ENCODE measurements at places on chromosomes 11 and 22.

DNA sequence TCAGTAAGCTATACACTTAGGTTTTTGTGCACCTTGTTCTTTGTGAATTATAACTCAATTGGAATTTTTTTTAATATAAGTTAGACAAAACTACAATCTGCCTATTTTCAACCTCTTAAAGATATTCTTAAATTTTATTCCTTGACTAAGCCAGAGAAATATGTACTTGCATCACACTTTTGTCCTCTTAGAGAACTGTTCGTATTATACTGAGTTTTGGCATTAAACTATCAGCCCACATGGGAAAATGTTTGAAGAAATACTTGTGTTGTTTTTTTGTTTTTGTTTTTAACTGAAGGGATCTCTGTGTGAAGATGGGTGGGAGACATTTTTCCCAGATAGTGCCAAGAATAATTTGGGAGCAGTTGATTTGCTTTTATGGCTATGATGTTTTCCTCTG lies 25.3 kb downstream of the CEP295 start:
- DNase-seq, result no peak

GRCh38 chr11:130106381-130106780 lies 36.7 kb downstream of the APLP2 start:
- no peak for DNase-seq

DNA sequence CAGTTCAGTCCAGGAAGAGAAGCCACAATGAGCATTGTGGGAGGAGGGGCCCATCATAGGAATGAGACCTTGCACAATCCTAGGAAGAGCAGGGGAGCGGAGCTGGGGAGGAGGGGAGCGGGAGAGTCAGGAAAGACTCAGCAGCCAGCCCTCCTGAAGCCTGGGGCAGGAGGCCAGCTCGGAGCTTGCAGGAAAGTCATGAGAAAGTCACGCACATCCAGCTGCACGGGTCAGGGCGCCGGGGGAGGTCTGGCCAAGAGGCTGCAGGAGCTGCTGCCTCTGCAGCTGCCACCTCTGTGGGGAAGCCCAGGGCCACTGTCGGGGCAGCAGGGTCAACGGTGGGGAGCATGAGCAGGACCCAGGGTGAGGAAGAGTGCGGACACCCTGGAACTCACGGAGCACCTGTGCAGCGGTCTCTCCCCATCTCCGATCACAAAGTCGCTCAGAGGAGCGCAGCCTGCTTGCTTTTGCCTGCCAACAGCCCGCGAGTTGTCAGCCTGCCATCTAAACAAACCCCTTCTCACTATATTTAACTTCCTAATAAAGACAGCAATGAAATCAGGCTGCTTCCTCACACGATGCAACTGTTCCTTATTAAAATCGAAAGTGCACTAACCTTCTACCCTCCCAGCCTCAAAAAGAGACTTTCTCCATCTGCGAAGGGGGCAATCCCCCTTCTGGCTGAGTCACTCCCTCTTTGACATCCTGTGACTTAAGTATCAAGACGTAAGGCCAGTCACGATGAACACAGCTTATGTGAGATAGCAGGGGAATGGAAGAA lies 52.9 kb upstream of the RTL6 start:
- peak; percentile 71 for DNase-seq

GRCh38 chr11:44811841-44812448 lies 85.2 kb downstream of the TSPAN18 start:
- no peak for DNase-seq

DNA sequence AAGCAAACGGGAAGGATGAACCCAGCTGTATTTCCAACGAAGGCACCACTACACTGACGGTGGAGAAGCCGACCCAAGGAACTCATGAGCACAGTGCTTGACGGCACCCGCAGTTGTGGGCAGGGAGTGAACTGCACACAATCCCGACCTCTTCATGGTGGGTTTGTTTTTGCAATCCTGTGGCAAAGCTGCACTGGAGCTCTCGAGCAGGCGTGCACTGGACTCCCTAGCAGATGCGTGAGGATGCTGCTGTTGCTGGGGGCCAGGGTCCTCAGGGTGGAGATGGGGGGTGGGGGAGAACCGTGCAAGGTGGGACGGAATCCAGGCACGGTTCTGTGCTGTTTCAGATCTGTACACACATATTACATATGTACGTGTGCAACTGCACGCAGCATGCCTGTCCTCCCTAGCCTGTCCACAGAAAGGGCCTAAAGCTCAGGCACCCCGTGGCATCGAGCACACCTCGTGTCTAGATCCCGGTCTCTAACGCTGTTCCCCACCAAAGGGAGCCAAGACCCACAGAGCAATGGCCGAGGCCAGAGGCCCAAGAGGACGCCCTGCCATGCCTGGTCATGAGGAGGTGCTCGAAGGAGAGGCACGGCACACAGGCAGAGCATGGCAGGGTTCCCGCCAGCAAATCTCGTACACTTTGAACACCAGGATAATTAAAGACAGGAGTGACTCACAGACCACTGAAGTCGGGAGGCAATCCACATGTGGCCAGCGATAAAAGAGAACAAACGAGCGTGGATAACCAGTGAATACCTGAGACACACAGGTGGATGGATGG lies 17.6 kb downstream of the ALG12 start:
- DNase-seq, result no peak

GRCh38 chr11:131644204-131644795 lies 273.9 kb downstream of the NTM start:
- no peak for DNase-seq

- no peak for DNase-seq
Observed at GRCh38 chr11:114598461-114598860, 2.9 kb upstream of the NXPE4 start.

DNA sequence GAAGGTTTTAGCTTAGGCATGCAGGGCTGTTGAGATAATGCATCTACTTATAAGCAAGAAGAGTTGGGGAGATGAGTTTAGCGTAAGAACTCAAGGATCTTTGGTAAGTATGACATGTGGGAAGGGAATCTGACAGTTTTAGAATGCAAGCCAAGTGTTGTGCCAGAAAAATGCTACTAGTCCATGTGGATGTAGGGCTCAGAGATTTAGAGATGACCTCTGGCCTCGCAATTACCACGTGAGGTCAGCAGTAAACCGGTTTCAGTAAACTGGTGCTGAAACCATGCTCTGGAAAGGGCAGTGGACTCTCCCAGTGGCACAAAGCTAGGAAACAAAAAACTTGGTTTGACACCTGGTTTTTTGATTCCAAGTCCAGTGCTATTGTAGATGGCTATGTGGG lies 18.9 kb downstream of the MRPL16 start:
- no peak for DNase-seq

- no peak for DNase-seq
Observed at GRCh38 chr11:65353900-65354264, 669 bp upstream of the TIGD3 start.

DNA sequence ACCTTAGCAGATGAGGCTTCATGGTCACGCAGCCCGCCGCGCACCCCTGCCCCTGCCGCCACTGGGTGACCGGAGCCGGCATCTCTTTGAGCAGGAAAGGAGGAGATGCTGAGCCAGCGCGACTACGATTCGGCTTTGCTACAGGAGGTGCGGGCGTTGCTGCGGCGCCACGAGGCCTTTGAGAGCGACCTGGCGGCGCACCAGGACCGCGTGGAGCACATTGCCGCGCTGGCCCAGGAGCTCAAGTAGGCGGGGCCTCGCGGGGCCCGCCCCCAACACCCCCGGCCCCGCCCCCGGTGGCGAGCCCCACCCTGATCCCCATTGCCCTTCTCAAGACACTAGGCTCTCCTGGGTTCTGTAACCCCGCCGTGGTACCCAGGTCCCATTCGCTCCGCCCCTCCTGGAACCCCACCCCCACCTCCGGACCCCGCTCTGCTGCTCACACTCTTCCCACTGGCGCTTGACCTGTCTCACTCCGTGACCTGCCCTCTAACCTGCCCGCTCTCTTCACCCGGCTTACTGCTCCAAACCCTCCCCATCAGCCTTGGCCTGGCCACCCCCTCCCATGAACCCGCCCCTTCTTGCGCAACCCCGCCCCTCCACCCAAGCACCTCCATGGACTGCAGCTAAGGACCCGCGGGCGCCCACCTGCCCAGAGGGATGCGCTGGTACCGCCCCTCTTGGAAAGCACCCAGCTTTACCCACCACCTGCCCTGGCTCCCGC lies 9.1 kb downstream of the CTSF start:
- DNase-seq, result peak; percentile 49

- no peak for DNase-seq
Observed at GRCh38 chr22:20530368-20531153, 23.2 kb downstream of the MED15 start.

DNA sequence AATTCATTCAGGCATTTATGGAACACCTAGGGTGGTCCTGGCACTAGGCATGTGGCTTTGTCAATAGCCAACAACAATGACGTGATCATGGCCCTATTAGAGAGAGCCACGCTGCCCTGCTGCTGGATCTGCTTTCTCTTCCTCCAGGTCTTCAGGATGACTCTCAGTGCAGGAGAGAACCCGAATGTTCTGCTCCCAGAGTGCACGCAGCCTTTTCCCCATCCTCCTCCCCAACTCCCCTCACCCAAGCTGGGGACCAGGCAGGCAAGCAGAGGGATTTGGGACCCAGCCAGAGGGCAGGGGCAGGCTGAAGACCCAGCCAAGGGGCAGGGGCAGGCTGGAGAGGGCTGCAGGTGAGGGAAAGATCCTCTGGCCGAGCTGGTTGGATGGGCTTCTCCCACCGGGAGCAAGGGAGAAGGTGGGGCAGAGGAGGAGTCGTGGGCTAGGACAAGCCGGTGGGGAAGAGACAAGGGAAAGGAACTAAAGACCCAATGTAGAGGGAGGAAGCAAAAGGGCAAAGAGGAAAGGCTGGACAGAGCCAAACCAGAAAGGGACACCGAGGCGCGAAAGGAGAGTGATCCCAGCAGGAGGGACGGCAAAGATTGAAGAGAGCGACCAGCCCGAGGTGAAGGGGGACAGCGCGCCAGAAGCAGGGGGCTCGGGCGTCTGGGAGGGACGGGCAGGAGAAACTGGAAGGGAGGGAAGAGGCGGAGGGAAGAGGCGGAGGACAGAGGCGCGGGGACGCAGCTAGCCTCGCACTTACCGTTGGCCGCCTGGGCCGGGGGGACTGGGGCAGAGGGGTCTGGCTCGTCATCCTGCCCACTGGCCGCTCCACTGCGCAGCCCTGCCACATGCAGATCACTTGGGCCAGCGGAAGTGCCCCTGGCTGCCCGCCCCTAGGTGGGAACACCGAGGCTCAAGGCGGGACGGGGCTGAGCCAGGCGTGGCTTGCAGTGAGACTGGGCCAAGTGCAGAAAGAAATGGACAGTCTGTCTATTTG lies at the start of gene KCTD14:
KCTD14 (minus strand) TSS at position 880 of the 1,000 bp plus-strand sequence; CDS start at position 853, 27 bp downstream.
- DNase-seq, result peak; percentile 43

DNA sequence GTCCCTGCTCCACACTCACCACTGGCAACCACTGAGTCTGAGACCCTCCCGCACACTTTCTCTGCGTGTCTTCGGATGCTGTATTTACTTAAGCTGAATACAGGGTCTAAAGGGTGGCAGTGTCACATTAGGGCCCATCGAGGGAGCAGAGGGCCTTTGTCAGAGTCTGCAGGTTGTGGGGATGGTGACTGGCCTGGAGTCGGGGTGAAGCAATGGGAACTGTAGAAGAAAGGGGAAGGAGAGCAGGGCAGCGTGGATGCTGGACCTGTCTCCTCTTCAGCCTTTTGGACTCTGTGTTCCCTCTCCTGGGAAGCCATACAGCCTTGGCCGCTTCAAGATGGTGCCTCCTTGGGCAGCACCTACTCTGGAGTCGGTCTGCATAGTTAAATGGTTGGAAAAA lies 61.1 kb downstream of the ZBTB16 start:
- DNase-seq, result no peak
